ENCODE measurements at places on chromosomes 4 and X.

DNA sequence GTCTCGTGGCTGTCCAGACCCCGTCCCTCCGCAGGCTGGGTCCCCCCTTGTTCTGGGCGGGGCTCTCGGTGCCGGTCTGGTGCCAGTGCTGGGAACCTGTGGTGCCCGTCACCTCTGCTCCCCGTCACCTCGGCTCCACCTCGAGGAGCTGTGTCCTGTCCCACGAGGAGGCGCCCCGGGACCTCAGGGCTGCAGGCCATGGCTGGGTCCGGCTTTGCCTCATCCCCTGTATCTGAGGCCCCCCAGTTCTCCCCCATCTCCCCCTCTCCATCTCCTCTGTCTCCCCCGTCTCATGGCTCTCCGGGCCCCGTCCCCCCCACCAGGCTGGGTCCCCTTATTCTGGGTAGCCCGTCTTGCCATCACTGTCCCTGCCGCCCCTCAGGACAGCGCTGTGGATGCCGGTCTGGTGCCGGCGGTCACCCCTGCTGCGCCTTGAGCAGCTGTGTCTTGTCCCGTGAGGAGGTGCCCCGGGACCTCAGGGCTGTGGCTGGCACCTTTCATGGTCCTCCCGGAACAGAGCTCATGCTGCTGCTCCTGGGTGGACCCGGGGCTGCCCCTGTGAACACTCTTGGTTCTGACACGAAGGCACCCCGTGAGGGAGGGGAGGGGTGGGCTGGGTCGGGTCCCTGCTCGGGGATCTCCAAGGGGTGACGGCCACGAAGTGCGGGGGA lies 13.4 kb upstream of the GTPBP6 start:
- no peak for DNase-seq

DNA sequence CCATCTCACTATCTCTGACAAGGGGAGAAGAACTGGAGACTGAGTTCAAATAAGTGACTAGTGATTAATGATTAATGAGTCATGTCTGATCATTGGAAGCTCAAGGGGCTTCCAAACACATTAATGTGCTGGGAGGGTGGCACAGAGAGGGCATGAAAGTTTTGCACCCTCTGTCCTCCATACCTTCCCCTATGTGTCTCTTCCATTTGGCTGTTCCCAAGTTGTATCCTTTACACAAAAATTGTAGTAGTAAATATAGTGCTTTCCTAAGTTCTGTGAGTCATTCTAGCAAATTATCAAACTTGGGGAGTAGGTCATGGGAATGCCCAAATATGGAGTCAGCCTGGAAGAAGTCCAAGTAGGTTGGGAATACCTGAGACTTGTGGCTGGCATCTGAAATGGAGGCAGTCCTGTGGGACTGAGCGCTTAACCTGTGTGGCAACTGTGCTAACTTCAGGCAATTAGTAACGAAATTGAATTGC lies 4.1 kb upstream of the FAM200B start:
- DNase-seq: no peak

DNA sequence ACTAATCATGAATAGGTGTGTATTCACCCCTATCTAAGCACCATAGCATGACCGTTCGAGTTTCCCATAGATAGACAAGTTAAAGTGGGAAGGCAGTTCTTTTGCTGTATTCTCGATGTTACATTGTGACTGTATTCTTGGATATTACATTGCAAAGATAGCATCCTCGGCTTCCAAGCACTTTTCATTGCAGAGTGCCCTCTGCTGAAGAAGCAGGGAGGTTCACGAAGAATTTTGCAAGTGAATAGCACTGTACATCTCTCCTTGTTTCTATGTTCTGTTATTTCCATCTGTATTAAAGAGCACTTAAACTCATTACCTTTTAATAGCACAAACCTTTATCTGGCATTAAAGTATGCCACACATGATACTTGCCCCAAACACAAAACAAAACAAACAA lies 426.7 kb upstream of the ARX start:
- no peak for DNase-seq

DNA sequence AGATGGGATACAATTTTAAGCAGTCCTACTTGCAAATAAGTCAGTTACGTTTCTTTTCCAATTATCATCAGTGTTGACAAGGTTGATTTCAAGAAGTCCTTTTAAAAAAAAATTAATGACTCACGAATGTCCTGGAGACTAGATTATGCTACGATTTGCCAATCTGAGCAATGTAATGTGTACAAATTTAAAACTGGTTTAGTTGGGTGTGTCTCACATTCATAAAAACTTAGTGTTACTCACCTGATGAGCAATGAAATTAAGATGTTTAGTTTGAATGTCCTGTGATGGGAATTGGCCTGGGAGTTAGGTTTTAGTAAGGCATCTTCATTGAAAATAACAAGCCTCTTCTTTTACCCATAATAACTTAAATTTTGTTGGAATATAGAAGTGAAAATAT lies 136.7 kb upstream of the POF1B start:
- DNase-seq: no peak

GRCh38 chr4:151169223-151169622 lies 69.8 kb downstream of the RPS3A start:
- no peak for DNase-seq

- DNase-seq: no peak
These were observed 863 bp upstream of the FAM193A start for GRCh38 chr4:2535376-2536192.

- no peak for DNase-seq
These were observed 2.8 kb downstream of the SH3D19 start for GRCh38 chr4:151322570-151322969.
